Keratinocyte (primary cell): ENCODE measurements at places on chromosomes 11 and 22. TPM values are rescaled to one million over a fixed set of nuclear protein-coding genes. Genes with fewer than 3 reads are reported as not detected.

HBB gene
- not detected in 3 replicates for polyA plus RNA-seq

YPEL1 gene
- polyA plus RNA-seq, result 0.03 to 0.05 TPM in 2 of 3 replicates, not detected in the other

PLET1 gene
- 0.05 TPM in 1 of 3 replicates, not detected in the others for polyA plus RNA-seq

TALDO1 gene
- polyA plus RNA-seq, result 162 to 200 TPM (median 170 TPM) in 3 replicates

NPTXR gene
- polyA plus RNA-seq, result 0.03 to 0.14 TPM (median 0.09 TPM) in 3 replicates

FGF3 gene
- not detected in 3 replicates for polyA plus RNA-seq

WNT7B gene
- polyA plus RNA-seq, result 1.5 to 1.7 TPM (median 1.7 TPM) in 3 replicates

OLFML1 gene
- not detected in 3 replicates for polyA plus RNA-seq

ZNF202 gene
- 9.1 to 11.4 TPM (median 9.3 TPM) in 3 replicates for polyA plus RNA-seq
